ENCODE measurements at places on chromosomes 1 and 21.

DNA sequence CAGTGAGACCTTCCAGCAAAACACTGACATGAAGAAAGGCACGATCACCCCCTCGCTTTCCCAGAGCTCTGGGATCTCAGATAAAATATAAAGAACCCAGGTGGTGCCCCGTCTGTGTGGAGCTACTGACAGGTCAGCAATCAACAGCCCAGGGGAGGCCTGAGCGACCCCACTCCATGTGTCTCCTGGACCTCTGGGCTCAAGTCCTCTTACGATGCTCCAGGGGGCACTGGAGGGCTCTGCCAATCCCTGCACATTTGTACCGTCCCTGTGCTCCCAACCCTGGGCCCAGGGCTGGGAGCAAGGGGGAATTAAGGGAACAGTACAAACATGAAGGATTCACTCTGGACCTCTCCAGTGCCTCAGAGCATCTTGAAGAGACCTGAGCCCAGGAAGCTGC, 12.5 kb downstream of the S100A7A start:
- no peak for DNase-seq

- no peak for DNase-seq
These were observed 62.4 kb downstream of the RERE start for GRCh38 chr1:8754993-8755392.

GRCh38 chr1:75276385-75276784, 142.2 kb downstream of the LHX8 start:
- no peak for DNase-seq

DNA sequence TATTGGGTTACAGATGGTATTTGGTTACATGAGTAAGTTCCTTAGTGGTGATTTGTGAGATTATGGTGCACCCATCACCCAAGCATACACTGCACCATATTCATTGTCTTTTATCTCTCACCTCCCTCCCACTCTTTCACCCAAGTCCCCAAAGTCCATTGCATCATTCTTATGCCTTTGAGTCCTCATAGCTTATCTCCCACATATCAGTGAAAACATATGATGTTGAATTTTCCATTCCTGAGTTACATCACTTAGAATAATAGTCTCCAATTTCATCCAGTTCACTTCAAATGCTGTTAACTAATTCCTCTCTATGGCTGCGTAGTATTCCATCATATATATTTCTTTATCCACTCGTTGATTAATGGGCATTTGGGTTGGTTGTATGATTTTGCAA, 36.8 kb upstream of the ZNF678 start:
- DNase-seq = no peak

GRCh38 chr1:30708361-30708728, 15.0 kb downstream of the MATN1 start:
- no peak for DNase-seq

DNA sequence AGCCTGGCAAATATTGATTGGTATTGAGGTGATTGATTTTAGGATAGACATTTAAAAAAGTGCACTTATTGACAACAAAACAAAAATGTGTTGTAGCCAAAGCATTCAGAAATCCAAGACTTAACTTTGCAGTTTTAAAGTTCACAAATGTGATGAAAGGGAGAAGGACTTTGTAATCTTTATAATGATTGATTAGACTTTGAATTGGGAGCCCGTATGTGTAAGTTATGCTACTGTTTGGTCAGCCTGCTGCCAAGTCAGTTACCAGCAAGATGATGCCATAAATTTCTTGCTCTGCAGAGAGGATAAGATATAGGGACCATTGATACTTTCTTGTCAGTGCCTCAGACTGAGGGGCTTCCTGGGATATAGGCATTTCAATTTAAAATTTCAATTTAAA, 39.5 kb downstream of the TBX19 start:
- no peak for DNase-seq

DNA sequence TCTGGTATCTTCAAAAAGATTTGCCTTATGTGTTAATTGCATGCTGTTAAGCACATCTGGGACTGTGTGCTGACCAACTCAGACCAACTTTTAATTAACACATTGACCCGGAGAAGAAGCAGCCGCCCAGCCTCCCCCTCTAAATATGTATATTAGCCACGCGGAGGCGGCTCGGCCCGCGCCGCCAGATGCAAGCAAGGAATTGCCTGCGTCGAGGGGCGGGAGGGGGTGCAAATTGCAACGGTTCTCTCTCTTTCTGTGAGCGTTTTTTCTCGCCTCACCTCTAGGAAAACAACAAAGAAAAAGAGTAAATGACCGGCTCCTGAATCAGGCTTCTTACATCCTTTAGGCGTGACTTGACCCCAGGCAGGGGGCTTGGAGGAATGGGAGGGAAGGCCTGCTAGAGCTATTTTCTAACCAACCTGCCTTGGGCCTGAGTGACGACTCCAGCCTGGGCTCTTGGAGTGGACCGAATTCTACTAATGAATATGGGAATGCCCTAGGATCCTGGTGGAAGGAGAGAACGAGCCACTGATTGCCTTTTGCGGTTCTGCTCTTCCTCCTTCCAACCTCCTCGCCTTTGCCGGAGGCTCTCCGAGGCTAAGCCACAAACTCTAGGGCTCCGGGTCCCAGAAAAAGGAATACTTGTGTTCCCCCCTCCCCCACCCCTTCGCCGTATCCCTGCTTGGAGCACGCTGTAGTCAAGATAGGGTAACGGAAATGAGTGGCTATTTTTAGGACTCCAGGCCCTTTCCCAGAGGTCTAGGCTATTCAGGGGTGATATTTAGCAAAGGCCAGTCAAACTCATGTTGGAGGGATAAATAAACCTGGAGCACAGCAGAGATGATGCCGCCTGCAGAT, 417.0 kb upstream of the ESRRG start:
- DNase-seq = no peak

GRCh38 chr1:106534612-106535011, 521.9 kb upstream of the PRMT6 start:
- no peak for DNase-seq

DNA sequence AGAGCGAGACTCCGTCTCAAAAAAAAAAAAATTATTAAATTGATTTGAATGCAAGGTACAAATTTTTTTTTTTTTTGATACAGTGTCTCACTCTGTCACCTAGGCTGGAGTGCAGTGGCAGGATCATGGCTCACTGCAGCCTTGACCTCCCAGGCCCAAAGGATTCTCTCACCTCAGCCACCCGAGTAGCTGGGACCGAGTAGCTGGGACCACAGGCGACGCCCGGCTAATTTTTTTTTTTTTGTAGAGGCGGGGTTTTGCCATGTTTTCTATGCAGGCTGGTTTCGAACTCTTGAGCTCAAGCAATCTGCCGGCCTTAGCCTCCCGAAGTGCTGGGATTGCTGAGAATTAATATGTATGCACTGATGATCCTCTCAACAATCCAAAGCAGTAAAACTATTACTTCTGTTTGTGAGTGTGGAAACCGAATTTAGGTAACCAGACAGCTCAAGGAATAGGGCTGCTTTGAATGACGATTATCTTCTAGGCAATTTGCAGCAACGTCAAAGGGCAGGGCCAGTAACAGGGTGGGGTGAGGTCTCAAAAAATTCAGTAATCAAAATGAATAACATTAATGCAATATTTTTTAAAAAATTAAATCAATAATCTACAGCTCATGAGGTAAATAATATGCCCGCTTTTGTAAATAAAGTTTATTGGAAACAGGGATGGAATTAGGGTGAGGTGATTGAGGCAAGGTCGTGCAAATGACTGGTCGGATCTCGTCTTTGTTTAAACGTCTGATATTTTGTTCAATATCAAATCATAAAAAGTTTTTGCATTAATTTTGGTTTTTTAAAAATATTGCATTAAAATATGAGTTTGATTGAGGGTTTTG, 1.2 kb downstream of the CLSPN start:
- no peak for DNase-seq

- DNase-seq = no peak
These were observed 12.1 kb downstream of the EPHA2 start for GRCh38 chr1:16143566-16144324.

DNA sequence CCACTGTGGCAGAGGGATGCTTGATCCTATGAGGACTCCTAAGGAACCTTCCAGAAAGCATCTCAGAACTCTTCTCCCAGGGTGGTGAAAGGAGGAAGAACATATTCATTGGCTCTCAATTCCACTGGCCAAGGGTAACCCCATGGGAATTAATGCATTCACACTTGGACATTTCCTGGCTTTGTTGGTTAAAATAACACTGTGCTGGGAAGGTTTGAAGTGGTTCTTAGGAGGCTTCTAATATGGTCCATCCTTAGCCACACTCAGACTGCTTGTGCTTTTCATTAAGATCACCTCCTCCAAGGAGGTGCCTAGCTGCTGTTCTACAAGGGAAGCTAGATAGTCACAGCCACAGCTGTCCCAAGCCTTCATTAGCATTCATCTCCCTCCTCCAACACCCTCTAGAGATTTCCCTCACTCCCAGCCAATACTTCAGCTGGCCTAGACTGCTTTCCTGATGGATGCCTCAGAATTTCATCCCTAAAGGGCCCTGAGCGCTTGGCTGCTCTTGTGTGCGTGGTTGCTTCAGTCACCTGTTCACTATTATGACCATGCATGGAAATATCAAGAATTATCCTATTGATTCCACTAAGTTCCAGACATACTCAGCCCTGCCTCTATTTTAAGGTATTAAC, 544.4 kb downstream of the PLPP3 start:
- no peak for DNase-seq

All from stimulated activated CD8-positive, alpha-beta memory T cell treated with anti-CD3 and anti-CD28 coated beads, Interleukin-4, amount 100 ng/mL, for 1 hour (primary cell).